ENCODE measurements at places on chromosomes 6 and 20.

DNA sequence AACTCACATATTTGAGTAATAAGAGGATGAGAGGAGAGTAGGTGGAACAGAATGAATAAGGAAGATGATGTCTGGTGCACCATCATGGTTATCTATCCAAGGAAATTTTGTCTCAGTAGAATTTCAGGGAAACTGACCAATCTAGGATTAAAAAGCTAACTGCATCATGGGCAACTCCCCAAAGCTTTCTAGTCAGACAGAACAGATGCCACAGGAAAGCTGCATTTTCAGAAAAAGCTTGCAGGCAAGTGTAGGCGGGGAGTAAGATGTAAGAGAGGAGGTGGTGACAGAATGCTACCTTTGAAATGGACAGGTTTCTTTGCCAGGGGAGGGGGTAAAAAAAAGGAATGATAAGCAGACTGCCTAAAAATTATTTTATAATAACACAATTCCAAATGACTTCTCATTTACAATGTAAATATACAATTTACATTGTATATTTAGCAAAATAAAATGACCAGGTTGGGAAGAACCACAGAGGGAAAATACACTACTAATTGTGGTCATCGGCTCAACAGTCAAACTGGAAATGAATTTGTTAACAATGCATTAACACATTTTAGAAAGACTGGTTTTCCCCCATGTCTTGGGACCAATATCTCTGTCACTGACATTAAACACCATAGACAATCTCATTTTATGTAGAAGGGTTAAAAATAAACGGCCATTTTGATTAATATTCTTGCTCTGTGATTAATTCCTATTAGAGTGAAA lies 15.1 kb downstream of the NHSL1 start:
- no peak for DNase-seq

DNA sequence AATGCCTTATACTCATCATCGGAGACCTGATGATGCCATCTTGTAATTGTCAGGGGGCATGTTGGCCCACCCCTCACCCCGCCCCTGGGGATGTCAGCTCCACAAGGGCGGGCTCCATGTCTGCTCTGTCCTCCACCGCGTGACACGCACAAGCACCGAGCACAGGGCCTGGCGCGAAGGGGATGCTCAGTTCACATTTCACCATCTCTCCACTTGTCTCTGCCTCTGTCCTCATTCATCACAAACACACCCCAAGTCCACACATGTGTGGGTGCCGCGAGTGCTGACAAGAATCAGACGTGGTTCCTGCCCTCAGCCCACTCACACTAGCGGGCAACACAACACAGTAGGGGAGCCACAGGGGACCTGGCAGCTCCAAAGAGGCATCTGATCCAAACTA lies 151.2 kb upstream of the PTPN1 start:
- no peak for DNase-seq

GRCh38 chr20:31968291-31969126 lies 558 bp downstream of the XKR7 start:
- DNase-seq = no peak

GRCh38 chr20:31719644-31720485 lies 2.8 kb downstream of the BCL2L1 start:
- no peak for DNase-seq

DNA sequence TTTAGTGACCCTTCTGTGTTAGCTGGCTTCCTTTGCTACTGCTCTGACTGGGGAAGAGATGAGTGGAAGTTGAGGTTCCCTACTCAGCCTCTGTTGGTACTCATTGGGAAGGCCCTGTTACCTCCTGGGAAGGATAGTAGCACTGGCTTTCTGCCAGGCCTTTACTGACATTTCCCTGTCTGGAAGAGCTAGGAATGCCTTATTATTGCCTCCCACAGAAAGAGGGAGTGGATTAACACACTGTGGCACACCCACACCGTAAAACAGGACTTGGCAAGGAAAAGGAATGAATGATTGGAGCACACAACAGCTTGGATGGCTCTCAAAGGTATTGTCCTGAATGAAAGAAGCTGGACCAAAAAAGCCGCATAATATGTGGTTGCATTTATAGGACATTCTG lies 12.2 kb downstream of the ZNF831 start:
- DNase-seq = no peak

- DNase-seq = no peak
These were observed 182.8 kb upstream of the FOXQ1 start for GRCh38 chr6:1129131-1129530.

Measured in NCI-H510A (cell line).